CD4-positive, alpha-beta T cell (primary cell): ENCODE measurements at places on chromosomes 12 and 14.

GRCh38 chr14:105197211-105197641, 16.1 kb upstream of the NUDT14 start:
- DNase-seq: peak; percentile 64

- no peak for DNase-seq
Observed at GRCh38 chr12:49331380-49332222, 5.4 kb downstream of the C1QL4 start.

- no peak for DNase-seq
Observed at GRCh38 chr14:70827752-70828151, 18.4 kb upstream of the MAP3K9 start.

DNA sequence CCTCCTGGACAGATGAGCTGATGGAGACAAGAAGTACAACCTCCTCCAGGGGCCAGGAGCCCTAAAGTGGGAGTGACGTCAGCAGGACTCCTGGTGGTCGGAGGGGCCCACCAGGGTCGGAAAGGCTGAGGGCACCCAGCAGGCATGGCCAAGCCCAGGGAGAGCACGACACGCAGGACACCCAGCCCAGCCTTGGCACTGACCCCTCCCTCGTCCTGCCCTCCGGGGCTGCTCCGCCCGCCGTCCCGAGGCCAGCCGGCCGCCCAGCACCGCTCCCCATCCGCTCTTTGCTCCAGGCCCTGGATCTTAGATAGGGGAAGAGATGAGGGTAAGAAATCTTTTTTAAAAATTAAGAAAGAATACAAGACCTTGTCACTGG, 14.4 kb upstream of the RPLP0 start:
- DNase-seq: no peak

DNA sequence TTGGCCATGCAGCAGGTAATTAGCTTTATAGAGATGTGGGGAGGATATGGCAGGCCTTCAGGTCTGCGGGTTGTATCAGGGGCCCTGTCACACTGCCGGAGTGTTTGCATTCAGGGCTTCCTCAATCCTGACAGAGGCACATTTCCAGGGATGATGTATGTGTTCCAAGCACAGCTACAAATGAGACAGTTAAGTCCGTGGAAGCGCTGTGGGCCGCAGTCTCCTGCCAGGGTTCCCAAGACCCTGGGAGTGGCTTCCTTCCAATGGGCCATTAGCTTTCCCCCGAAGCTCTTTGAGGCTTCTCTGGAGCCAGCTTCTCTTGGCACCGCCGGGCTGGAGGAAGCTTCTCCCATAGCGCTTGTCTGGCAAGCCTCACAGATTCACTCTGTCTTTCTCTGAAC, 1524.7 kb upstream of the TMEM132C start:
- DNase-seq: no peak

DNA sequence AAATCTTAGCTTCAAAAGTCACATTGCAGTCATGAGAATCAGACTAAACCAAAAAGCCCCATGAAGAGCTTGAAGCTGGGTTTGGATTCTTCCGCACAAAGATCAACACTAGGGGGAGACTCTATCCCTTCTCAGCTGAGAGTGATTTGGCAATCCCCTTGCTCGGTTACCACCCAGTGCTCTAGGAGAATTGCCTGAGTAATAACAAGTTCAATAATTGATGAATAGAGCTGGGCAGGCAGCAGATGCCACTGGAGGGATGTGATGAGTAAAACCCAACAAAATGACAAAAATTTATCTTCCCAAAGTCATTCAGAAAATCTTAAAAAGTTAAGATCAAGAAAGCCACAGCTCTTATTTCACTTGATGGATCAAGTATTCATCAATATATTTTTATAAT, 185.6 kb upstream of the ARID2 start:
- peak; percentile 83 for DNase-seq

DNA sequence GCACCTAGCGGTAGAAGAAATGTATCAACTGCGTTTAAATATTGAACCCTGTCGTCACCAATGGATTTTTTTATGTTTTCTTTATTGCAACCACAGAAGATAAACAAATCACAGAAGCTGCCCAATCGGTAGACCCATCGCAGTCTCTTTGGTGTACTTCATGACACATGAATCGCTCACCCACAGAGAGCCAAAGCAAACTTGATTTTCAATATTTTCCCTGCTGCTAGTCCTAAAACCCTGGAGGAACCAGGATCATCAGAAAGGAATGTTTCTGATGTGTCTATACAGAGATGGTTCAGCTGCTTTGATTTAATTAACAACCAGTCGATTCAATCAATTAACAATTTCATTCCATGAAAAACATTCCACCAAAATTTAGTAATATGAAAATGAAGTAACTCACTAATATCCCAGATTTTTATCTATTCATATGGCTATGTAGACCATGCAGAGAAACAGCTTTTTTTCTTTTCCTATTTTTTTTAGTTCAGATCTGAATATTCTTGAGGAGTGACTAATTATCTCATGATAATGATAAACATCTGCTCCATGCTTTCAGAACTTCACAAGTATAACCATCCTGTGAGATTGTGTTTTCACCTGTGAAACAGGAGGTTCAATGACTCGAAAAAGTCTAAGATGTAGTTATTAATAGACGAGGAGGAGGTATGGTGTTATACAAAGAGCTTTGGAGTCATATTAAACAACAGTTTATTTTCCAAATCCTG, 46.1 kb downstream of the DIO2 start:
- DNase-seq: no peak

DNA sequence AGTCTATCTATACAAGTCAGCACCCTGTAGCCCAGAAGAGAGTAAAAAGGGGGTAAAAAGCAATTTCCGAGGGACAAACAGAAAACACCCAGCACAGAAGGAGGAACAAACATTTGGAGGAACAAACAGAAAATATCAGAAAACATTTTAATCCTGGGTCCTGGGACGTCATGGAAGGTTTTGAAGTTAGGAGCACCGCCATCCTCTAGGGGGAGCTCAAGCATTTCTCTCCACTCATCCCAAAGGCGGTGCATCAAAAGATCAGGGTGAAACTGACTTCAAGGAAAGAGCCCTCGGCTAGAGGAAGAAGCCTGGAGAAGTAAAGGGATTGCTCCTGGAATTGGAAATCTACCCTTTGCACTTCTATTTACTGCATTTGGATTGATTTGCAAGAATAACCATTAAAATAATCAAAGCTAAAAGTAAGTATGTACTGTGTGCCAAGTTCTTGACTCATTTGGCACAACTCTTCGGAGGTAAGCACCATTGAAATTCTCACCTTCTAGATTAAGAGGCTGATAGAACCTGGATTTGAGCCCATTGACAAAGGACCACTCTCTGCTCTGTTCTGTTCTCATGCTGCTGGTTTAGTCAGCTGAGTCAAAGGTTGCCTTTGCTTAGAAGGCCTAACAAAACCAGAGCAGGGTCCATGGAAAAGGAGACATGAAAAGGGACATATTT, 17.2 kb upstream of the POC1B start:
- peak; percentile 33 for DNase-seq

DNA sequence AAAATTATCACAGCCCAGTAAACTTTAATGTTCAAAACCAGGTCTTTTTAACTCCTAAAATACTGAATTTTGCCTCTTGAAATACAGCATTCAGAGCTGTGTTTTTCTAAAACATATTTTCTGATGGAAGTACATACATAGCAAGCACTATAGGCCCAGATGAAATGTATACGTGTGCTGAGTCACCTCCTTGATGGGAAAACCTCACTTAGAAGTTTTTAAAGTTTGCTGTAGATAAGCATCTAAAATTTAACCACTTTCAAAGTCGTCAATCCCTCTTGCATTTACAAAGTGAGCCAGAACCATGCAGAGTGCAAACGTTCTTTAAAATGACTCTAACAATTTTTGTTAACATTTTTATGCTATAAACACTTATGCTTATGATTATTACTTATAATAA, 618.8 kb downstream of the RPS29 start:
- no peak for DNase-seq

DNA sequence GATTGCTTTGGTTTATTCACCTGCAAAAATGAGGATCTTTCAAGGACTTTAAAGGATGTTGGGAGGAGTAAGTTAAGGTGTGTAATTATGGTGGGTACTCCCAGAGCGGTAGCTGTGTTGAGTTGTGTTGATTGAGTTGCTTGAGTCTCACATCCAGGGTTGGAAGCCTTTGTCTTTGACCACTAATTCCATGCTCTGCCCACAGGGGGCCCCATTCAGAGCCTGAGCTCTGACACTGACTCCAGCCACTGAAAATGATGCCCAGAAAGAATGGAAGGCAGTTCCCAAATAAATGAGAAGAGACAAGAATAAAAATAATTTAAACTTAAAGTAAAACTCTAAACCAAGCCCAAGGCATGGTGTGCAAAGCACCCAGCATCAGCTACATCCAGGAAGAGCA, 237.4 kb upstream of the PWP1 start:
- DNase-seq: no peak

- no peak for DNase-seq
Observed at GRCh38 chr14:36647417-36647823, 14.2 kb upstream of the PAX9 start.

DNA sequence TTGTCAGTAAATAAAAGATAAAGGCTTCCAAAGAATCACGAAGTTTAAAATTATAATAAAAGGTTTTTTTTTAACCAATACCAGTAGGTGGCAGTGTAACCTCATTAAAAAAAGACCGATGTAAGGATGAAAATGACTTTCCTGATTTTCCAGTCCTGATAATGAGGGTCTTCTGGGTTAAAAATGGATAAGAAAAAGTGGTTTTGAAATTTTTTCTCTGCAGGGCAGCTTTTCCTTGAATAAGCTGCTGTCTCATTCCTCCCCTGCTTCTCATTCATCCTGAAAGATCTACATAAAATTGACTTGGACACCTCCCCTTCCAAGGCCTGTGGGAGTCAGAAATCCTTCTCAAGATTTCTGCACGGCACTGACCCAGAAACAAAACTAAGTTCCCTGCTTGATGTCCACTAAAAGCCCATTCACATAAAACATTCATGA, 58.9 kb upstream of the FBXO33 start:
- DNase-seq: peak; percentile 32

GRCh38 chr12:115312901-115313300, 628.9 kb upstream of the TBX3 start:
- DNase-seq: no peak

DNA sequence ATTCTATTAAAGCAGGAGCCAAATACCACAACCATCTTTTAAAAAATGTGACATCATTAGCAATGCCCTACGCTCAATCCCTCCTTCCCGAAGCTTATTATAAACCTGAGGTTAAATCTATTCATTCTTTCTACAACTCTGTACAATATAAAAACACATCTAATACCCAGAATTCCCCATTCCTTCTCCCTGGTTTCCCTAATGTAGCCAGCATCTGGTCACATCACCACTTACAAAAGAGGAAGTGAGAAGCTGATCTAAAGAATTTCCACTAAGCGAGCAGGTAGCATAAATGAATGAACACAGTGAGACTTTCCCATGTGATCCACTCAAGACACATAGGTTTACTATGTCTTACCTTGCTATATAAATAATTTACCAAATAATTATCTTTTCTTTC, 90.4 kb downstream of the LRP6 start:
- DNase-seq: no peak

GRCh38 chr12:54135621-54136350, 53.0 kb downstream of the SMUG1 start:
- DNase-seq: no peak

- DNase-seq: no peak
Observed at GRCh38 chr12:4439736-4440135, 5.9 kb downstream of the FGF6 start.

DNA sequence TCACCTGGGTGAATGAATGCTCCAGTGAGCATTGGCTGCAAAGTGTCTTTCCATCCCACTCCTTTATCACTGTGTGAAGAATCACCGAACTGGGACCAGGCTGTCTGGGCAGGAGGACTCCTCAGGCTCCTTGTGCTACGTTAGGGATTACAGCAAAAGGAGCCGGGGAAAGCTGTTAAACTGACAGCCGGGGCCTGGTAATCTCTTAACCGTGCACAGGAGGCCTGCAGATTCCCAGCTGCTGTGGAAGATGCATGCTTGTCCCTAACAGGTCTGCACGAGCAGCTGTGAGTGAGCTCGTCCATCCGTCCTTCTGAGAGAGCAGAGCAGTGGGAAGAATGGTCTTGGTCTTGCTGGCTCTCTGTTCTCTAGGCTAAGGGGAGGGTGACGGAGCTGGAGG, 231.5 kb downstream of the AACS start:
- DNase-seq: no peak

GRCh38 chr14:90796329-90796728, 19.9 kb downstream of the TTC7B start:
- DNase-seq: no peak
